ENCODE measurements at places on chromosomes 5 and 9.
A peak's percentile ranks its signal among the peaks of the same experiment; 100 is the strongest.

GRCh38 chr5:115392611-115393010, 96.2 kb upstream of the CCDC112 start:
- DNase-seq, result no peak

GRCh38 chr5:132321109-132321721, 27.0 kb downstream of the SLC22A4 start:
- no peak for DNase-seq

DNA sequence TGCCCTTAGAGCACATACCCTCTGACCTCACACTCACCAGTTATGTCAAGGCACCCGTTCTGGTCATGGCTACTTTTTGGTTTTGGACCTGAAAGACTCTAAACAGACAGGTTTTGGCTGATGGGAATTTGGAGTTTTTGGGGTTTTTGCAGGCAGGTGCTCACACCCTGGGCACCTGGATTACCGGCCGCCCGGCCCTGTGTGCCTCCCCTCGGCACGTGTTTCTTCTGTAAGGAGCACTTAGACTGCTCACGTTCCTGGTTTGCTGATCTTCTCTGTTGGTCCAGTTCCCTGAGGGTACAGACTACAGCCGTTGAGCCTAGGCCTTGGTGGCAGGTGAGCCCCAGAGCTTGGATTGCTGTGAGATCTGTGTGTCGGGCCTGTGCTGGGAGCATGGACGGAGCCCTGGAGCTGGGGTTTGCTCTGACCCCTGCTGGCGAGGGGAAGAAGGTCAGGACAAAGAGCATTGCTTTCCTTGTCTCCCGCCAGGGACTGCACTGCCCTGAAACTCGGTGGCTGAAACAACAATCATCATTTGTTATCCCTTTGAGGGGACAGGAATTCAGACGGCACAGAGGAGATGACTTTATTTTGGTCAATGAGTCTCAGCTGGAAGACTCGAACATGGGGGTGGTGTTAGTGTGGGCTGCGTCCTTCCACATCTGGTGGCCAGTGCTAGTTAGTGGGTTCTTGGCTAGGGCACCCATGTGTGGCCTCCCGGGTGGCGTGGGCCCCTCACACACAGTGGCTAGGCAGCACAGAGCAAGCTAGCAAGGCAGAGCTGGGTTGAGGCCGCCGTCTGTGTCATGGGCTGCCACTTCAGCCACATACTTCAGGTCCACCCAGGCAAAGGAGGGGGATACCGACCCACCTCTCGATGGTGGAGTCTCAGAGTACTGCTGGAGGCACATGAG, 76.4 kb downstream of the EHMT1 start:
- DNase-seq, result peak; percentile 56

GRCh38 chr5:131329286-131329560, 65.4 kb downstream of the CDC42SE2 start:
- no peak for DNase-seq

GRCh38 chr9:124298646-124299235, 41.0 kb downstream of the NEK6 start:
- DNase-seq, result no peak

- peak; percentile 80 for DNase-seq
Observed at GRCh38 chr9:108885643-108886348, 23.7 kb downstream of the ACTL7A start.

DNA sequence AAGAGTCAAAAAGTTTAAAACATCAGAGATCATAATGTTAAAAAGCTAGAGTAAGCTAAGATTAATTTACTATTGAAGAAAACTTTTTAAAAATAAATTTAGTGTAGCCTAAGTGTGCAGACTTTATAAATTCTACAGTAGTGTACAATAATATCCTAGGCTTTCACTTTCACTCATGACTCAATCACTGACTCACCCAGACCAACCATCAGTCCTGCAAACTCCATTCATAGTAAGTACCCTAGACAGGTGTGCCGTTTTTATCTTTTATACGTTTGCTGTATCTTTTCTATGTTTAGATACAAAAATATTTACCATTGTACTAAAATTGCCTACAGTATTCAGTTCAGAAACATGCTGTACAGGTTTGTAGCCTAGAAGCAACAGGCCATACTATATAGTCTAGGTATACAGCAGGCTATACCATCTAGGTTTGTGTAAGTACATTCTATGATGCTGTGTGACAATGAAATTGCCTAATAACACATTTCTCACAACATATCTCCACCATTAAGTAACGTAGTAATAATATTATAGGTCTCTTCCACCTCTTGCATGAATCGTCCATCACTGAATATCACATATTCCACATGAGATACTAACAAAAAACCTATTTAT, 59.2 kb downstream of the MEGF9 start:
- no peak for DNase-seq

- no peak for DNase-seq
Observed at GRCh38 chr9:32486839-32487562, 39.0 kb downstream of the RIGI start.

- DNase-seq, result peak; percentile 76
Observed at GRCh38 chr5:172931001-172931536, 28.2 kb upstream of the RPL26L1 start.

GRCh38 chr9:86749161-86749893, 198.0 kb downstream of the GAS1 start:
- no peak for DNase-seq

DNA sequence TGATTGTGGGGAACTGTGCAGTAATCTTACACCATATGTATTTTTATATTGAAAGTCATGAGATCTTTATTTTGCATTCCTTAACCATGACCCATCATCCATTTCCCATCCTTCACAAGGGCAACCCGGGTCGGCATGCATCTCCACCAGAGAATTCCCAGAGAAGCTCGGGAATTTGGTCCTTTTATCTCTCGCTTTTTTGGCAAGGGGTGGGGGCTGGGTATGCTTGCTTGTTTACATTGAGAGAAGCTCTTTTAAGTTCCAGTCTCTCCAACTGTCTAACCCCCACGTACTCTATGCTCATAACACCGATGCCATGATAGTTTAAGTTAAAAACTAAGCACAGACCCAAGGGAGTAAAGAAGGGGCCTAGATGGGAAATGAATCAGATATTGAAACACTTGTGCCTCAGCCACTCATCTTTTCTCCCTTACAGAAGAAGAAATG, 109.9 kb upstream of the NFIB start:
- DNase-seq, result peak; percentile 83

- DNase-seq, result no peak
Observed at GRCh38 chr5:31720004-31720403, 81.1 kb downstream of the PDZD2 start.

- no peak for DNase-seq
Observed at GRCh38 chr9:19875291-19875920, 86.6 kb upstream of the SLC24A2 start.

- DNase-seq, result no peak
Observed at GRCh38 chr5:67065237-67065636, 131.4 kb downstream of the CD180 start.

DNA sequence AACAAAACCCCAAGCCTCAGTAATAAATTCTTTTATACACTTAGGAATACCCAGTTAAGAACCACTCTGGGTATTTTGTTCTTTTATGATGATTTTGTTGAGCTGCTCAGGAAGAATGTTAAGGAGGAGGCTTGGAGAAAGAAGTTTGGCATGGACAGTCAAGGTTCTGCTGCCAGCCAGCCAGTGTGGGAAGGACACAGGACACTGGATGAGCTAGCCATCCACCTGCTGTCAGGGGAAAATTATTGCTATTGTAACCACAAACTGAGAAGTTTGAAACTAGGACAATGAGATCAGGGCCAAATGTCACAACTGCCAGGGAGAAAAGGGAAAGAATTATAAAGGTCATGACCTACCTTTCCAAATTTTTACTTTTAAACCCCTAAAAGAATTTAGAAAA, 25.9 kb upstream of the ADAMTSL1 start:
- DNase-seq, result no peak

DNA sequence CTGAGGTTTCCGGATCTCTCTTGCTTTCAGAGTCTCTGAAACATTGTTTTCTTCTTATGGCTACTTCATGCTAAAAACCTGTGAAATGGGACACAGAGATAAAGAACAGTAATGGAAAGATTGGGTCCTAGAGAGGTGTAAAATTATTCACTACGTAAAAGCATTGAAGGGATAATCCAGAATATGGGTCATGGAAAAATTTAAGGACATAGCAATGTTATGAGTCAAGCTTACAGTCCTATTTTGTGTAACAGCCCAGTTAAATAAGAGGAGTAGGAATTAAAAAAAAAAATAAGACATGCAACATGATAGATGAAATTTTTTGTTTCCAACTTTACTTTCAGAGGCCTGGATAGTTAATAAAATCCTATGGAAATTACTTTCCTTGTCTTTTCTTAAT, 61.9 kb upstream of the ELL2 start:
- DNase-seq, result peak; percentile 1

DNA sequence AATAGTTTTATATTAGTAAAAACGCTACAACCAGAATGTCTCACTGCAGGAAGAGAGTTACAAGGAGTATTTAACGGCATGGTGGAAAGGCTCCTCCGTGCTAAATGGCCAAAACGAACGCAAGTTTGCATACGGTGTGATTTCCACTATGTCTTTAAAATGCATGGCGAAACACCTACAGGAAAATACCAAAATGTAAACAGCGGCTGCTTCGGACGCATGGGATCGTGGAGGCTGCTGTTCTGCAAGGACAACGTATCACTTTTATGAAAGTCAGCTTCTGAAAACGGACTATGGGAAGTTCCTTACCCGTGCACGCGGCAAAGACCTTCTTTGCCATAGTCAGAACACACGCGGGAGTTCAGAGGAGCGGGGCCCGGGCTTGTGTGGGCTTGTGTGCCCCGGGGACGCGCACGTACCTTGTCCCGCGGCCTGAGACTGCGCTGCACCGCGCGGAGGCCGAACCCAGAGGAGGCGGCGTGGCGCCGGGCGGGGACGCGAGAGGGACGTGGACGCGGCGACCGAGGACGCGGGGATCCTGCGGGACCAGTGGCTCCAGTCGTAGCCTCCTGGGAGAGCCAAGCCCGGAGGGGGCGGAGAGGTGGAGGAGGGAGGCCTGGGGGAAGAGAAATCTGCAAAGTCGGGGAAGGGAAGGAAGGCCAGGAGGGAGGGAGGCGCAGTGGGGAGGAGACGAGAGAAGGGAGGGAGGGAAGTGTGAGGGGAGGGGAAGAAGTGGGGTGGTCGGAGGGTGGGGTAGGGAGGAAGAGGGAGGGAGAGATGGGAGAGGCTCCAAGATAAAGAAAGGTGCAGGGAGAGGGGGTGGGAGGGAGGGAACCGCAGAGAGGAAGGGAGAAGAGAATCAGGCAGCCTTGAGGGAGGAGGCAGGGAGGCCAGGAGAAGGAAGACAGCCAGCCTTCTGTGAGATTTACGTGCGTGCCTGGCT, at the start of gene CMBL:
TSS of gene CMBL (minus strand) at position 697 of the 943 bp plus-strand sequence. CDS start 17,140 bp downstream, outside the sequence.
- no peak for DNase-seq

- no peak for DNase-seq
Observed at GRCh38 chr5:58446024-58446423, 13.9 kb downstream of the PLK2 start.

DNA sequence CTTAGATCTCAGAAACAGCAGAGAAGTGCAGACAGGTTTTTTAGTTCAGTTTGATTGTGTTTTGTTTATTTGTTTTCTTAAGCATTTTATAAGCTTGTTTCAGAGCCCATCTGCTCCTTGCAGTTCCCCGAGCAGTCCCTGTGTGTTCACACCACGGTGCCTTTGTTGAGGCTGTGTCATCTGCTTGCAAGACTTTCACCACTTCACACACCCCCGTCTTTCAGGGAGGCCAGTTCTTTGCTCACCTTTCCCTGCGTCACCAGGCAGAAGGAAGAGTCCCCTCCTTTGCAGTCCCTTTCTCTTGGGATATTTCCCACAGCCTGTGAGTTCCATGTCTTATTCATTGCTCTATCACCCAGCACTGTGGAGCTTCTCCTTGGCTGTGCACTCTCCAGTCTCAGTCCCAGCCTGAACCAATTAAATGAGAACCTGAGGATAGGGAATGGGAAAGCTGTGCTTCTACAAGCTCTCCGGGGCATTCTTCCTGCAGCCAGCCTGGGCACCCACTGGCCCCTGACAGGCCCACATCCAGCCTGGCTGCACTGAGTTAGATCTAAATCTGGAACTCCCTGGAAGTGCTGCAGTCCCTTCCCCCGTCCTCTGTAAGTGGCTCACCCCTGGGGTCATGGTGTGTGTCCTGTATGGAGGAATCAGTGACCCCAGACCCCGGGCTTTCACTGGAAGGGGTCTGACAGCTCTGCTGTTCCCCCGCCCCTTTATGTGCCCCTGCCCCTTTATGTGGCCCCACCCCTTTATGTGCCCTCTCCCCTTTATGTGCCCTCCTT, 5.5 kb downstream of the MVB12B start:
- DNase-seq, result no peak

DNA sequence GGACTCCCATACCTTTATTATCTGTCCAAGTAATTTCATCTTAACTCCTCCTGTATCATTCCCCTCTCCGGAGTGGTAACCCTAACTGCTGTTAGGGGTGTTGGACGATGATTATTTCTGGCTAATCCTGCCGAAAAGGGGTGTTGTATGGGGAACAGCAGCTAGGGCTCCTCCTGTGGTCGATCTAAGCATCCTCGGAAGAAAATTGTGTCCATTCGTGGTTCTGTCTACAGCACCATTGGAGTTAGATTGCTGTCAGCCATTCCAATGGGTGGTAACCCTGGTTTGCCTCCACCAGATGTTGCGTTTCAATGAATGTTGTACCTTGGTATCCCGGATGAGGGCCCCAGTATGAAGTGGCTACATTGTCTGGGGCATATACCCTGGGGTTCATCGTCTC, 35.6 kb upstream of the LMNB1 start:
- DNase-seq, result no peak

- DNase-seq, result no peak
Observed at GRCh38 chr9:12441506-12441905, 251.7 kb upstream of the TYRP1 start.

DNA sequence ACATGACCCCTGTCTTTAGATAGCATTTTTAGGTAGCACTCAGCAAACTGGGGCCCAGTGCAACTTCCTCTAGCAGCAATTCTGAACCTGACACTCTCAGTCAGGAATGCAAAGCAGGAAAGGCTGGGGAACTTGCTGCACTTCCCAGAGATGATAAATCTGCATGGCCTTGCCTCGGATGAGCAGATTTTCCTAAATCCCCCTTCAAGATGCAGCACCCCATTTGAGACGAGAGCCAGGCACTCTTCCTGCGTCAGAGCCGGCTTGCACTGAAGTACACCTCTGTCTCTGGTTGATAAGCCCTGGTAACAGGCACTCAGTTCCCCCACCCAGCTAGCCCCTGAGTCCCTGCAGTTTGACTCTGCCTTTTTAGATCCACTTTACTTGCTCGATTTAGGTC, 296.7 kb upstream of the PANK3 start:
- peak; percentile 12 for DNase-seq

GRCh38 chr5:96493219-96493790, 60.3 kb upstream of the PCSK1 start:
- no peak for DNase-seq

DNA sequence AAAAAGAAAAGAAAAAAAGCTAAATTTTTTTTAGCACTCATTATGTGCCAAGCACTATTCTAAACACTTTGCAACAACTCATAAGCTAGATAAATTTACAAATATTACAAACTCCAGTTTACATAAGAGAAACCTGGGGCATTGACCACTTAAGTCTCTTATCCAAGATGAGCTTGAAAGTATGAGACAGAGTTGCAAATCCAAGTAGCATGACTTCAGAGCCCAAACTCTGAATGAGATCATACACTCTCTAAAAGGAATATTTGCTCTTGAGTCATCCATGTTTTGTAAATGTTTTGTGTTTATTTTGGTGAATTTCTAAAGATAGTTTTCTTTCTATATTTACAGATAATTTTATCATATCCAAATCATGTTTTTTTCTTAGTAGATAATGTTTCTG, 4.0 kb upstream of the SHOC1 start:
- DNase-seq, result no peak

- DNase-seq, result no peak
Observed at GRCh38 chr5:41722359-41722950, 147.8 kb downstream of the OXCT1 start.

Data from dermis microvascular lymphatic vessel endothelial cell (primary cell).